Stimulated activated CD8-positive, alpha-beta memory T cell treated with anti-CD3 and anti-CD28 coated beads, Interleukin-4, amount 100 ng/mL, for 4 hours (primary cell): ENCODE measurements at places on chromosomes 5 and 9.

DNA sequence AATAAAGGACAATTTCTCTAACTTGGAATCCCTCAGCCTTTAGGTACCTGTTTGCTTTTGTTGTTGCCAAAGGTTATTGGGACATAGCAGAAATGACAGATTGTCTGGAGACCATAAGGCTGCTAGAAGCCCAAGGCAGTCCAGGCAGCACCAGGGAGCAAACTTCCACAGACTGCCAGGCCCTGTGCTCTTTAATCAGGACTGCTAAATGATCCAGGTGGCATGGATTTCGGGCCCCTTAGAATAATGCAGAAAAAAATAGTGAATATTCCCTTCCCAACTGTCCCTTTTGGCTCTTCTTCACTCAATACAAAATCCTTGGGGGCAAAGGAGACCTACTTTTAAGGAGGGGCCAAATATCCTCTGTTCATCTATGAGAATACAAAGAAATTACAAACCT is 73.9 kb downstream of the GABRA1 start:
- DNase-seq = no peak

- no peak for DNase-seq
Measured at GRCh38 chr9:16960084-16960483, 89.6 kb upstream of the BNC2 start.

- no peak for DNase-seq
Measured at GRCh38 chr9:122020398-122020797, 72.7 kb downstream of the TTLL11 start.

- DNase-seq = no peak
Measured at GRCh38 chr5:151274666-151275065, 21.7 kb downstream of the GM2A start.

DNA sequence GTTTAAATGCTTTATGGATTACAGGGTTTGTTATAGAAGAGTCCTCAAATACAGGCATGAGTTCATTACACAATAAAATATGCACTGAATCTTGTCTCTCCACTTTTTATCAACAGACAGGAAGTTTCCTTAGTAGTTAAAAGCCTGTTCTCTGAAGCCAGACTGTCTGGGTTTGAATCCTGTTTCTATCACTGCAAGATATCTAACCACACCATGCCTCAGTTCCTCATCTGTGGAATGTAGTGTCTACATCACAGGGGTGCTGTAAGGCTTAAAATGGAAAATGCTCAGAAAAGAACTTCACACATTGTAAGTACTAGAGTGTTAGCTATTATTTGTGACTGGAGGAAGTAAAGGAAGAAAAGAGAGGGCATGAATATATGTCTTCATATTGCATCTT is 9.3 kb downstream of the LIX1 start:
- DNase-seq = no peak

- DNase-seq = no peak
Measured at GRCh38 chr5:160291467-160291866, 20.9 kb downstream of the CCNJL start.

- no peak for DNase-seq
Measured at GRCh38 chr9:86953181-86953580, 5.9 kb upstream of the GAS1 start.

- DNase-seq = no peak
Measured at GRCh38 chr5:148163345-148163744, 5.0 kb upstream of the SPINK14 start.

GRCh38 chr9:125561509-125562148 is 145.4 kb downstream of the MAPKAP1 start:
- no peak for DNase-seq

DNA sequence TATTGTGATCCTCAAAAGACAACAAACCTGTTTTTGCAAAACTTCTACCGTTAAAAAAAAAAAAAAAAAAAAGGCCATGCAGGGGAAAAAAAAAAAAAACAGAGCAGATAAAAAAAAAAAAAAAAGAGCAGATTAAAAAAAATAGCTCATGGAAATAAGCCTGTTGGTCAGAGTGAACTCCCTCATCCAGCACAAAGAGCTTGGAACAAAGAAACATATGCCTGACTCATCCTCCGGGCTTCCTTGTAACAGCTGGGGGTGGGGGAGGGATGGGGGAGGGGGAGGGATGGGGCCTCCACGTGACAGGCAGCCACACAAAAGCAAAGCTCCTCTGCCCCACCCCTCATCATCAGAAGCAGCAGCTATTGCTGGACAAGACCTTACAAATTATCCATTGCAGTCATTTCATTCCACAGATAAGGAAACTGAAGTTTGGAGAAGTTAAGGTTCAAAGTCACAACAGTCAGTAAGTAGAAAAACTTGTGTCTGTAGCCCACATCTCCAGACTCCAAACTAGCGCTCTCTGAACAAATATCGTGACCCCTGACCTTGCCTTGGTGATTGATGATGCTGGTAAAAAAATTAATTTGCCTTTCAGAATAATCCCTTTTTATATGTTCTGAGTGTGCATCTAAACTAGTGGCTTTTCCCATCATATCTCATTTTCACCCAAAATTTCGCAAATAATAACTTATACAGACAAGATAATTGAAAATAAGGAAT is 38.9 kb downstream of the SLC35D2 start:
- DNase-seq = no peak

DNA sequence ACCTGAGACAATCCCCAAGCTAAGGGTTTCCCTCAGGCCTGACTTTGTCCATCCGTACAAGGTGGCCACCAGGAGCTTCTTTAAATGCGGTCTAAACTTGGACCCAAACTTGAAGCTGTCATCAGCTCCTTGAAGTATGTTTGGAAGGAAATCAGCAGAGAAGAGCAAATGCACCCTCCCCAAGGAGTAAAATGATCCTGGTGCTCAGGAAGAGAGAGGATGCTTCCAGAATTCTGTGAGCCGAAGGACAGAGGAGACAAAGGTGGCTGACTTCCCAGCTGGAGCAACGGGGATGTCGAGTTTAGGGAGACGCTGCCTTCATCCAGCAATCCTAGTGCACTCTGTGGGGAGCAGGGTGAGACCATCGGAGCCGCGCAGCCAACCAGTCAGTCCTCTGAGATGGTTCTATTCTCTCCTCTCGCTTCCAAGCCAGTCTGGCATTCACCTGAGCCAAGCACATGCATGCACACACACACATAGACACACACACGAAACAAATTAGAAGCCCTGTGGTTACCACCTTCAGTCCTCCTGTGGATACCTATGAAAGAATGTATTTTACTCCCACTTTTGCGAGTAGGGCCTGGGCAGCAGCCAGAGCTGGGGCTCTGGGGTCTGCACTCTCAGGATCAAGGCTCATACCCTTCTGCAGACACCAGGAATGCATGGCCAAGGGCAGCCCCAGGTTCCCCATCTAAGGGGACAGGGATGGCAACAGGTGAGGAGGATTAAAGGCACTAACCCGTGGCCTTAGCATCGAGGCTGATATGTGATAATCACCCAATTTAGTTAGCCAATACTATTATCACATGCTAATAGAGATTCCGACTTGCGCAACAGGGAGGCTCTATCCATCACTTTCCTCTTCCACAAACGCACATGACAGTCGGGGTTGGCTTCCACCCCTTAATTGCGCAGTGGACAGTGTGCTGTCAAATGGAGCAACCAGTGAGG is 75.8 kb downstream of the GTF3C4 start:
- DNase-seq = no peak

DNA sequence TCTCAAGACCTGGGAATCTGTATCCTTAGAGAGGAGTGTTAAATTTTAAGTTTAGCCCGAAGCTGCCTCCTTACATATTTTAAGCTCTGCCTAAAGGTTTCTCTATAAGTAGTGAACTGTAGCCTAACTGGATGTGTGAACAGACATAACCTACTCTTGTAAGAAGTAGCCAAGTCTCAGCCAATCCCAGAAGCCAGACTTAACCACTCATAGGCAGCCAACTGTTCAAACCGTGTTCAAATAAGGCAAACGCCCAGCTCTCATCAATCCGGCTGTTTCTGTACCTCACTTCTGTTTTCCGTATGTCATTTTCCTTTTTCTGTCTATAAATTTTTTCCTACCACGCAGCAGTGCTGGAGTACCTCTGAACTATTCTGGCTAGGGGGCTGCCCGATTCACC is 58.7 kb upstream of the HRH2 start:
- DNase-seq = no peak

DNA sequence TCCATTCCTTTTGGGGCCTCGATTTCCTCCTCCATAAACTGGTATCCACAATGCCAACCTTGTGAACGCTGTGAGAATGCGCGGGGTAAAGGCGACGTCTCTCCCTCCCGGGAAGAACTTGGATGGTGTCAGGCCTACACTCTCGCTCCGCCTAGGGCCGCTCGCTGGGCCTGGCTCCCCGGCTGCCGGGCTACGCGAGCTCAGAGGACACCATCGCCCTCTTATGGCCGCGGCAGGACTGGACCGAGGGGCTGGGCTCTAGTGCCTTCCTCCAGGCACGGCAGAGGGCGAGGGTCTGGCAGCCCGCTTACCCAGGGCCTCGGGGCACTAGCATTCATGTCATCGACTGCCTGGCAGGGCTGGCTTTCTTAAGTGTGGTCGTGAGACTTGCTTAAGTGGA is 1.3 kb upstream of the EXOSC2 start:
- DNase-seq = no peak

- DNase-seq = no peak
Measured at GRCh38 chr5:151670953-151671636, 15.6 kb downstream of the SPARC start.

GRCh38 chr5:23579566-23579965 is 72.2 kb downstream of the PRDM9 start:
- no peak for DNase-seq

GRCh38 chr9:76115396-76115795 is 224.9 kb downstream of the PCSK5 start:
- no peak for DNase-seq

DNA sequence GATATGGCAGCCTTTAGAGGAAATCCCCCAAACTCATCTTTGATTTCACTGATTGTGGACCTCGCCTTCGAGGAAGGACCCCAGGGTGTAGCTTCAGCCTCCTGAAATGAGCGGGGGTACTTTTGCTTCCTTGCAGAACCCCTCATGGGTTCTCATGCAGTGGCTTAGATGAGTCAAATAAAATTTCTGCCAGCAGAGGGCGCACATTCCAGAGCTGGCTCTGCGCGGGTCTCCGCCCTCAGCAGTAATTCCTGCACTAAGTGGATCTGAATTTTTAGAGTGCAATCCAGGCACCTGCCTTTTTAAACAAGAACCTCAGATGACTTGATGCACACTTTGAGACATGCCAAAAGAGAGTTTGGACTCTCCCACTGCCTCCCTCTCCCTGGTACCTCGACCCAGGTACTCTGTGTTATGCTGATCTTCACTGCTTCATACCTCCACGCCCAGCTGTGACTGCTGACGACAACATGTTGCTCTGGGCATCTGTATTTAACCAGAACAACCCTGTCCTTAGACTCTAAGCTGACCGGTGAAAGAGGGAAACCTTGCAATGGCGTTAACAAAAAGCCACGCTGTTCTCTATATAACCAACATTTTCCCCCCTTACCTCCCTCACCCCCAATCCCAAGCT is 7.3 kb downstream of the EGFLAM start:
- no peak for DNase-seq

DNA sequence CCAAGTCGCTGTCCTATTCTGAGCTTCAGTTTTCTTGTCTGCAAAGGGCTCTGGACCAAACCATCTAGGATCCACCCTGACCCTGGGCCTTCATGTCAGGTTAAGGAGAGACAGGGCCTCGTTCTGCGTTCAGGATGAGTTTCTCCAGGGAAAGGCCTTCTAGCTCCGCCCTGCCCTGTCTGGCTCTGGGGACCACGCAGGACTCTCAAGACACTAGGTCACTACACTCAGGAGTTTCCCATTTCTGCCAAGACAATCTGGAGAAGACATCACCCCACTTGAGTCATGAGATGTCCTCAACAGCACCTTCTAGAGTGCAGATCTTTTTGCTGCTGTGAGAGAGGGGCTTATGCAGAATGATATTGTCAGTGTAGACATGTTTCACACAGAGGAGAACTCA is 53.2 kb upstream of the KCNMB1 start:
- DNase-seq = no peak

DNA sequence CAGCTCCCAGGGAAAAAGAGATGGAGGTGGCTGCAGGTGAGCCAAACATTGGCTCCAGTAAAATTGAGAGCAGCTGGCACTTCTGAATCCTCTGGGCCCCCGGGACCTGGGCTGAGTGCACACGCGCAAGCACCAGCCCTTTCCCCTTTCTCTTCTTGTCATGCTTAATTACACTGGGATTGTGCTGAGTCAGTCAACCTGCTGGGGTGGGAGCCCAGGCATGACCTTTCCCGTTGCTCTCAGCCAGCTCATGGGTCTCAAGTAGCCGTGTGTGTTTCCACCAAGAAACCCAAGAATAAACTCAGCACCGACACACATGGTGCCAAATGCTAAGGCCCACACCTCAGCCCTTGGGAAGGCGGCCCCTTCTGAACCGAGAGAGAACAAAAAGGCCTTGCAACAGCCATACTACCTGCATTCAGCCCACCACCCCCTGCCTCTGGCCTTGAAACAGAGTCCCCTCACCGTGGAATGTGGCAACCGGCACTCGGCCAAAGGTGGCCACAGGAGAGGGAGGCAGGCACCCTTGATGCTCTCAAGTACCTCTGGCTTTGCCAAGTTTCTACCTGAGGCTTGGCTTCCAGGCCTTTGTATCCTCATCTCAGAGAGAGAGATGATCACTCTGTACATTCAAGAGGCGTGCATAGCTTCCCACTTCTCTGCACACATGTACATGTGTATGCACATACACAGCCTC is 28.1 kb downstream of the SLIT3 start:
- DNase-seq = no peak

DNA sequence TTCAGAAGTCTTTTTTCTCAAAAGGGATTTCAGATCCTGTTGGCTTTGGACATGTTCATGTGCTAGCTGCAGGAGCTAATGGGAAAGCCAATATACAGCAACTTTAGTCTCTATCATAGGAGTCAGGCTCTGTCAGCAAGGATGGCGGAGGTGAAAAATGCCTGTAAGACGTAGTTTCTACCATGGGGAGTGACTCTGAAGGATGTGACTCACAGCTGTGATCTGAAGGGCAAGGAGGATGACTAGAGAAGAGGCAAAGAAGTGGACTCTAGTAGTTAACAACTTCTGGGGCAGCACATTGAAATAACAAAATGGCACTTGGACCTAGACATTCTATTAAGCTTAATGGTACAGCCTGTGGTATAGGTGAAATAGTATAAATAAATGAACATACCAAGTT is 3.1 kb upstream of the NDUFS4 start:
- DNase-seq = no peak

DNA sequence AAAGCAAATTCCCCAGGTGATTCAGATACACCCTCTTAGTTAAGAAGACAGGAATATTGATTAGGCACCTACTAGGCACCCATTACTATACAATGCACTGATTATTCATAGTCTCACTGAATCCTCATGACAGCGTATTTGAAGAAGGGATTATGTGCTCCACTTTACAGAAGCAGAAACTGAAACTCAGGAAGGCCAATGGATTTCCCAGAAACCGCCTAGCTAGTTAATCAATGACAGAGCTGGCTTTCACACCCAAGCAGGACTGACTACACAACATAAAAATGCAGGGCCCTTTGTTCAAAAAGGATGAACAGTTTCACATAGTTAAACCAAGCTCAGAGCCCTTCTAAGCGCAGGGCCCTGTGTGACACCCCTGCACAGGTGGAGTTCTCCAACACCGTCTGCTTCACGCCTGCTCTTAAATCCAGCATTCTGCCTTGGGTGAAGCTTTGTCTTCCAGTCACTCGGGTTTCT is 117.3 kb downstream of the TTLL11 start:
- DNase-seq = no peak

- DNase-seq = no peak
Measured at GRCh38 chr5:82975396-82975795, 101.8 kb downstream of the TMEM167A start.
